ENCODE measurements at places on chromosomes 1 and 21. TPM values are rescaled to one million over a fixed set of nuclear protein-coding genes. Genes with fewer than 3 reads are reported as not detected.
A peak's percentile ranks its signal among the peaks of the same experiment; 100 is the strongest.

Gene CRP
- not detected for total RNA-seq

Gene EFNA3
- 9.6 TPM for total RNA-seq

Gene FOXD3
- total RNA-seq, result 0.26 TPM

Gene CNN3
- total RNA-seq, result 596 TPM

Gene MIXL1
- total RNA-seq, result 2.4 TPM

Gene BSND
- total RNA-seq, result not detected

Gene PRAMEF18
- total RNA-seq, result not detected

Gene DAB1
- 19.1 TPM for total RNA-seq

GRCh38 chr1:219367496-219367895 is 193.8 kb downstream of the LYPLAL1 start:
- no peak for DNase-seq

GRCh38 chr1:2429780-2430591 is 17.6 kb upstream of the PEX10 start:
- DNase-seq, result no peak

DNA sequence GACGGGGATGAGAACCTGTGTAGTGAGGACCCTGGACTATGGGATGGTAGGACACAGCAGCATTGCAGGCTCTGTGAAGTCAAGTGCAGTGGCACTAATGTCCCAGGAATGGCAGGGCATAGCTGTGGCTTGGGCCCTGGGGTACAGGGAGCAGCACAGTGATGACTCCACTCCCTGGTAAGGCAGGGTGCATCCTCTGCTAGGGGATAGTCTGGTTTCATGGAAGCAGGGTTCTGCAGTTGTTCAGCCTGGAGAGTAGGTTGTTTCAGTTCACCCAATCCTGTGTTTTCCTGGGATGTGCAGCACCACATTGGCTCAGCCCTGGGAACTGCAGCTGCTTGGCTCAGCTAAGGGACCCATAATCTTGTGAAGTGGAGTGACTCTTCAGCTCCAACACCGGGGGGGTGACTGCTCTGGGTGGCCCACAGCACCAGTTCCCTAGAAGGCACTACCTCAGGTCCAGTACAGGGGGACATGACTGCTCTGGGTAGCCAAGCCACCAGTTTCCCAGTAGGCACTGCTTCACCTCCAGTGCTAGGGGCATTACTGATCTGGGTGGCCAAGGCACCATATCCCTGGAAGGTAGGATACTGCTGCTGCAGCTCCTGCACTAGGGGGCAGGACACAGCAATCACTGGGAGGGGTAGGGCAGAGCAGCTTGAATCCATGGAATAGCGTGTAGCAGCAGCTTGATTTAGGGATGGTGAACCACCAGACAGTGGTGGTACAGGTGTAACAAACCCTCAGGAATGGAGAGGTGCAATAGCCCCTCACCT is 15.3 kb upstream of the C1orf185 start:
- DNase-seq, result no peak

- no peak for DNase-seq
These were observed 41.5 kb downstream of the CD46 start for GRCh38 chr1:207793327-207793726.

DNA sequence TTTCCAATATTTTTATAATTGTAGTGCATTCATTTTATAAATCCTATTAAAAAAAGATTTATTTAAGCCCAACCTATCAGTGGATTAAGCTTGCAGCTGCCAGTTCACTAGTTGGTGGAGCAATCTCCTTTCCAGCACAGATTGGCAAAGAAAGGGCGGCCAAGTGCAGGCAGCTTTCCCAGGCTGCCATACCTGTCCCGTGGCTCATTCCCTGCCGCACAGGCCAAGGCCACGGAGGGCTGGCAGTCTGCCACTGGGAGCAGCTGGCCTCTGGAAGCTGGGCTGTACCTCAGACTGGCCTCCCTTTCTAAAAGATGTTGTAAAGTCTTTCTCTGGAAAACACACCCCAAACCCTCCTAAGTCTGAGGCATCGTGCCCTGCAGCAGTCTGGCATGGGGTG is 74.2 kb downstream of the SIM2 start:
- DNase-seq, result no peak

DNA sequence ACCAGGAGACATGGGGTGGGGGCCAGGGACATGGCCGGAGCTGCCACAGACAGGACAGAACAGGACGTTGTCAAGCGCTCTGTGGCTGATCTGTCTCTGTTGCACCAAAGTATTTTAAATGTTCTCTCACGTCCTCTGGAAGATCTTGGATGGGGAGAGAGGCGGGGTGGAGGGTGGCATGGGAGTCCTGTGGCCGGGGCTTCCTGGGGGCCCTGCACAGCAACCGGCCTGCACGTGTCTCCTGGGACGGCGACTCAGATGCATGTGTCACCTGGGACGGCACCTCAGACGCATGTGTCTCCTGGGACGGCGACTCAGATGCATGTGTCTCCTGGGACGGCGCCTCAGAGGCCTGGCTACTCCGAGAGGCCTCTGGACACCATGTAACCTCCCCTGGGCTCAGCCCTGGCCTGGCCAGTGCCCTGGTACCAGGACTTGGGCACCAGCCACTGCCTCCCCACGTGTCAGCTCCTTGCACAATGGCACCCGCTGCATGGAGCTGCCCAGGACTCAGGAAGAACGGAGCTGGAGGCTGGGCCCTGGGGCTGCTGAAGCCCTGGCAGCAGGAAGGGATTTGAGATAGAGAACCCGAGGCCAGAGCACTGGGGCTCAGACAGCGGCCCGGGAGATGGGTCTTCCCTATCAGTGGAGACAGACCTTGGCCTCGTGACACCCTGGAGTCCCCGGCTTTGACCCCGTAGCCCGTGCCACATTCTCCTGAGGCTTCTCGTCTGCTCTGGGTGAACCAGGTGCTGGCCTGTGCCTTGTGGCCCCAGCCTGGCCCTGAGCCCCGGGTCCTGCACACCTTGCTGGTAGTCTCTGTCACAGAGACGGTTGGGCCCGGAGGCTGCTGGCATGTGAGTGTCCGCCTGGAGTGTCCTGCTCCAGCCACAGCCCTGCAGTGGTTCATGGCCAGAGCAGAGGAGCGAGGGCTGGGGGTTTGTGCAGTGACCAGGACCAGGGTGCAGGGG is 14.7 kb upstream of the SLC19A1 start:
- DNase-seq, result no peak

- DNase-seq, result no peak
These were observed 13.9 kb downstream of the ARHGEF19 start for GRCh38 chr1:16198444-16199156.

DNA sequence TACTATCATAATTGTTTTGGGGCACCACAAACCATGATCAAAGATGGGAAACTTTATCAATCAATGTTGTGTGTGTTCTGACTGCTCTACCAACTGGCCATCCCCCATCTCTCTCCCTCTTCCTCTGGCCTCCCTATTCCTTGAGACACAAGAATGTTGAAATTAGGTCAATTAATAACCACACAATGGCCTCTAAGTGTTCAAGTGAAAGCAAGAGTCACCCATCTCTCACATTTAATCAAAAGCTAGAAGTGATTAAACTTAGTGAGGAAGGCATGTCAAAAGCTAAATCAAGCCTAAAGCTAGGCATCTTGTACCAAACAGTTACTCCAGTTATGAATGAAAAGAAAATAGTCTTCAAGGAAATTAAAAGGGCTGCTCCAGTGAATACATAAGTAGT is 390.3 kb upstream of the NFIA start:
- no peak for DNase-seq

DNA sequence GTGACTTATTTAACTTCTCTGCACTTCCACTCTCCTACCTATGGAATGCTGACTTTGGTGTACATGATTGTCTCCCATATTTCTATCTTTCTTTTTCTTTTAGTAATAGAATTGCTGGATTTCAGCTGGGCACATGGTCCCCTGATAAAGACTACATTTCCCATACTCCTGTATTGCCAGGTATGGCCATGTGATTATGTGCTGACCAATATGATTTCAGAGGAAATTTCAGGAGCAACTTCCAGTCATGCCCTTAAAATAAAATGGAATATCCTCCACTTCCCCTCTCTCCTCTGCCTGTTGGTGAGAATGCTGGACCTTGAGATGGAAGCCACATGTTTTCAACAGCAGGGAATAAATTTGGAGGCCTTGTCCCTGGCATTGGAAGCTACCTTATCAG is 130.7 kb upstream of the IGSF21 start:
- no peak for DNase-seq

GRCh38 chr1:25618433-25618808 is 1.8 kb downstream of the MAN1C1 start:
- no peak for DNase-seq

DNA sequence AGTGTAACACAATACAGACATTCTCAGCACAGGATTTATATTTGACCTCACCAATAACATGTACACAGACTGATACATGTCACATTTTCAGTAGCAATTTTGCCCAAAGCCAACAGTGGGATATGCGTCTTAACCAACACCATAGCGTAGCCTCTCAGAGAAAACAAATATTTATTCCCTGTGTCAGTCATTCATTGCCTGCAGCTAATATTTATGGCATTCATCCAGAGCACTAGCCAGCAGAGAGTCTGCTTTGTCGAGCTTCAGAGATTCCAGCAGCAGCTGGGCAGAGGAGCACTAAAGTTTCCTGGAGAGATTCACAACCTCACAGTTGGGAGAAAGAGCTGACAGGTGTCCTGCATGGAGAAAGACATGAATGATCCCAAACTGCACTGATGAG is 400.7 kb upstream of the DAB1 start:
- no peak for DNase-seq

GRCh38 chr21:36141513-36141925 is 6.6 kb downstream of the CBR3 start:
- DNase-seq, result peak; percentile 74

DNA sequence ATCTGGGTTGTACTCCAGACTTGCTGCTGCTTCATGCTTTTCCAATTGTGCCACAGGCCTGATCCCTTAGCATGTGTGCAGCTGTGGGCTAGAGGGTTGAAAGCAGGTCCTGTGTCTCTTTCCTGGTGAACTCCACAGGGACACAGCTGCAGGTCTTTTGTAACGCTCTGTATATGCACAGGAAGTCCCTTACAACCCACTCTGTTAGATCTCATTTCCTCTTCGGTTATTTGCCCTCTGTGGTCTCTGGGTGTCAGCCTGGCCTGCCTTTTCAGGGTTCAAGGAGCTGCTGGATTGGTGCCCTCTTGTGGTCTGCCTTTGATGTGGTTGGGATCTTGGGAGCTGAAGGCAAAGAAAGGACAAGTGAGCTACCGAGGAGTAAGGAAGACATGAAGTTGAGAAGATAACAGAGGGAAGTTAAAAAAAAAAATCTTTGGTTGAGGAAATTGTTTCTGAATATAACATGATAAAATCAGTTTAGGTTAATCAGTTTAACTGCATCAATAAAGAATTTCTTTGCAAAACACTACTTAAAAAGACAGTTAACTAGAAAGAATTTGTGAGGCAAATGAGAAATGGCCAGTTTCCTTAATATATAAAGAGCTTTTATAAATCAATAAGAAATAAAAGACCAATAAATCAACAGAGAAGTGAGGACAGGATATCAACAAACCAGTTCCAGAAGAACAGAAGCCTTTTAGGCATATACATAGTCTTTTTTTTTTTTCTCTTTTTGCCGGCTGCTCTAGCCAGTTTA is 44.1 kb downstream of the UCK2 start:
- DNase-seq, result peak; percentile 31

GRCh38 chr1:205989786-205990185 is 13.4 kb downstream of the RAB7B start:
- no peak for DNase-seq

DNA sequence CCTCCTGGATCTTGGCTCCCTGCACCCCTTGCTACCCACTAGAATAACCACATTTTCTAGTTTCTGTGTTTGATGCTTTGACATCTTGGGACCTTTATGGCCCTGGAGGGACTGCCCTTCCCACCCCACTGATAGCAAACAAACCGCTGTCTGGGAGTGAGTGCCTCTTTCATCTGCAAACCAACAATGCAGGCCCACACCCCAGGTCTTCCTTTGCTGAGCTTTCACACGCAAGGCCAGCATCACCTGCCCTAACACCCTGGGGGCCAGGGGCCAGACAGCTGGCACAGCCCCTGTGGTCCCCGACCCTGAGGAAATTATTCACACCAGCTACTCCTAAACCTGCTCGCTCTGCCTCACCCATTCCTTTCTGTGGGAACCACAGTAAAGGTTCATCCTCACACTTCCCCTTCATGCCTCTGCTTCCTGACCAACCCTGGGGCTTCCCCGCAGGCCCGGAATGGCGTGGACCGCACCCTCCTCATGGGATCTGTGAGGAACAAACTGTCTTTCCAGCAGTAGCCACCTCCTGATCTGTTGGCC is 15.4 kb downstream of the SLC2A7 start:
- DNase-seq, result no peak

GRCh38 chr1:69230208-69230607 is 337.5 kb upstream of the LRRC7 start:
- no peak for DNase-seq

- DNase-seq, result peak; percentile 52
These were observed 12.9 kb downstream of the CAMK2N1 start for GRCh38 chr1:20472860-20473711.

- DNase-seq, result no peak
These were observed 95.5 kb upstream of the TARDBP start for GRCh38 chr1:10916991-10917390.

DNA sequence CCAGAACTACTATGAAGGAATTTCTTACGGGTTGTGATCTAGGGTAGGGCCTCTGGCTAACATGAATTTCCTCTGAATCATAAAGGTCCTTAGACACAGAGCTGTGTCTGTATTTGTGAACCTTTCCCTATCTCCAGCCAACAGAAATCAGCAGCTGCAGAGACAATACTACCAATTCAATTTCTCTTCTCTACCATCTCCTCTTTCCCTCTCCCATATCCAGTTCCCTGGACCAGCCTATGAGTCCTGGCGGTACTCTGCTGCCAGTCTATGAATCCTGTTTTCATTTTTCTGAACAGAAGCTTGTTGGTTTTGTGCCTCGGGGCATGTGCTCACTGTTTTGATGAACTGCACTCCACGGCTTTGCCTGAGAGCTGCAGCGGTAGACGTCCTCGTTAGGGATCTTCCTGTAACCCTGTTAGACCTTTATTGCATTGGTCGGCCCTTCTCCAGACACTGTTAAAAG is 458.0 kb upstream of the VAMP3 start:
- DNase-seq, result no peak

- DNase-seq, result no peak
These were observed 84.1 kb upstream of the SELENON start for GRCh38 chr1:25715888-25716287.

DNA sequence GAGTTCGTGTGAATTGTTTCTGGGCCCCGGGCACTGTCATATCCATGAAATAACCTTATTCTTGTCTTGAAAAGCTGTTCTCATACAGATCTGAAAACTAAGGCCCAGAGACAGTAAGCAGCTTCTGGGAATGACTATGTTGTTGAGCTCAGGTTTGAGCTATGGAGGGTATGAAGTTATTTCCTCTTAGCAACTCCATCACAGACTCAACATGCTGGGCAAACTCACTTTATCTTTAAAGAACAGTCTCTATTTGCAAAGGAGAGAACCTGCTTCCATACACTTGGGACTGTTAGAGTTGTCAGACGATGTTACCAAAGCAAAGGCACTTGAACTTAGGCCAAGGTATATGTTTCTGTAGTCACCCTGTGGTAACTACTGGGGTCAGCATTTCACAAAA is 90.0 kb downstream of the GPR88 start:
- no peak for DNase-seq
